Hematopoietic multipotent progenitor cell treated with erythropoietin and hydrocortisone succinate and interleukin-3 and kit ligand, for 8 days (in vitro differentiated cells): ENCODE measurements at places on chromosomes 1 and 21.

DNA sequence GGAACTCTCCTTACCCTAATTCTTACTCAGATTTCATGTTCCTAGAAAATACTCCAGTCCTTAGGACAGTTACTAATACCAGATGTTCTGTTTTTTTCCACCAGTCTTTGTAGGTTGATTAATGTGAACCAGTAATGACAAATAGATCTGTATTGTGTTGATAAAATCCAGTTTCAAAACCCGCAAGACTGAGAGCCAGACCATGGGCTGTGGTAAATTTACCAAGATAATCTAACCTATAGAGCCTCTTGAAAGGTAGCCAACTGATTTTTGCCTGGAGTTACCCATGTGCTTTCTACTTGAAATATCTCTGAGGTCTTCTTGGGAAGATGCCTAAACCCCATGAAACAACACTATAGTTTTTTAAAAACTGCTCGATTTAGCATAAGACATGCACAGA, 46.5 kb upstream of the CDC7 start:
- peak; percentile 47 for DNase-seq

DNA sequence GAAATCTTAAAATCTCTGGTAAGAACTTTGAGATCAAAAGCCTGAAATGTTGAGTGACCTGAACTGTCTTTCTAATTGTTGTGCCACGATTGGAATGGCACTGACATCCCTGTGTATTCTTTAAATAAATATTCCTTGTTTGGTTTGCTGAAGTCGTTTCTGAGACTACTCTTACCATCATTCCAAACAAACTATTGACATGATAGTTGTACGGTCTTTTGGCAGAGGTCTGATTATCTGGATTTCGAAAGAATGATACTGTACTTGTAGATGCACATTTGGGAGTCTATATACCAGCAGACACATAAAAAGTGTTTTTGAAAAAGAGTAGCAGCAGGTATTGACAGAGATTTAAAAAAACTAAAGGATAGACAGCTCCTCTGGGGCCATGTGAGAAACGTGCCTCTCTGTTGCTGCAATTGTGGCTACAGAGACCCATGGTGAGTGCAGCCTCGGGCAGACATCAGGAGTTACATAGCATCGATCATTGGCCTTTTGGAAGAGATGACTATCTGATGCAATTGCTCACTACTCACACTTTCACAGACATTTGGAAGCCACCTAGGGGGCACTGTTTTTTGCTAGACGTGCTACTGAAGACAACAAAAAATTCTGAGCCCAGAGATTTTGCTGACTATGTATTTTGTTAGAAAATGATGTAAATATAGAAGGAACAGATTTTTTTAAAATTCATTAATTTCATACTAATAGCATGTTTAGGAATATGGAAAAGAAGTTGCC, 464.5 kb downstream of the KCNT2 start:
- no peak for DNase-seq

GRCh38 chr1:77373702-77374101, 91.9 kb downstream of the AK5 start:
- DNase-seq = no peak

- no peak for DNase-seq
These were observed 97.4 kb upstream of the ADGRL2 start for GRCh38 chr1:81703391-81703755.

DNA sequence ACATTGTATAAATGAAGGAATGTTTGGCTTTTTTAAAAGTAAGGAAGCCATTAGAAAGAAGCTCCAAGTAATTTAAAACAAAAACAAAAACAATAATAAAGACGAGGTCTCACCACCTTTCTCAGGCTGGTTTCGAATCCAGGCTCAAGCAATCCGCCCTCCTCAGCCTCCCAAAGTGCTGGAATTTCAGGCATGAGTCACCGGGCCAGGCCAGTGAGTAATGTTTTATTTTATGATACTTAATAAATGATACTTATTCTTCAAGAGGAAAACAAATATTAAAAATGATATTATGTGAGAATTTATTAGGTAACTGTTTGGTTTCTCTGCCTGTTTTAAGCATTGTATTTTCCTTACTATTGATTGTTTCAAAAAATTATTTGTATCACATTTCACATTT, 201.4 kb upstream of the BRINP3 start:
- no peak for DNase-seq
